ENCODE measurements at places on chromosomes 2 and 18.

GRCh38 chr2:100817388-100817985, 2.5 kb upstream of the NPAS2 start:
- no peak for DNase-seq

DNA sequence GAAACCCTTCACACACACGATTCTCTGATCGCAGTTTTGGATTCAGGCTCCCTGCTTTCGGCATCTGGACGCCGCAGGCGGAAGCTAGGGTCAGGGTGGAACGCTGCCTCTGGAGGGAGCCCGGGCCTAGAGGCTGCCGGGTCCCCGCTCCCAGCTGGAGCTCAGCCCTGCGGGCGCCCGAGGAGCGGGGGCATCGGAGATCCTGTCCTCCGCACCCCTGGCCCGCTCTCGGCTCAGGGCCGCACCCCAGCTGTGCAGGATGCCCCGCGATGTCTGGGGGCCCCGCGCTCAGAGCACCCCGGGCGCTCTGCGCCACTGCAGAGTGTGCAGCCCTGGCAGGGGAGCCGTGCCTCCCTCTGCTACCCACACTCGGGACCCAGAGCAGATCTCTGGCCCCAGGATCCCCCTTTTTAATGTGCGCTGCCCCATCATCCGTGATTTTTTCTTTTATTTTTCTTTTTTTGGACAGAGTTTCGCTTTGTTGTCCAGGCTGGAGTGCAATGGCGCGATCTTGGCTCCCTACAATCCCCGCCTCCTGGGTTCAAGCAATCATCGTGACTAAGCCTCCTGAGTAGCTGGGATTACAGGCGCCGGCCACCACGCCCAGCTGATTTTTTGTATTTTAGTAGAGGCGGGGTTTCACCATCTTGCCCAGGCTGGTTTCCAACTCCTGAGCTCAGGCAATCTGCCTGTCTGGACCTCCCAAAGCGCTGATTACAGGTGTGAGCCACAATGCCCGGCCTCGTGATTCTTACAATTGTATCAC, 54.8 kb upstream of the TUBA3E start:
- no peak for DNase-seq

DNA sequence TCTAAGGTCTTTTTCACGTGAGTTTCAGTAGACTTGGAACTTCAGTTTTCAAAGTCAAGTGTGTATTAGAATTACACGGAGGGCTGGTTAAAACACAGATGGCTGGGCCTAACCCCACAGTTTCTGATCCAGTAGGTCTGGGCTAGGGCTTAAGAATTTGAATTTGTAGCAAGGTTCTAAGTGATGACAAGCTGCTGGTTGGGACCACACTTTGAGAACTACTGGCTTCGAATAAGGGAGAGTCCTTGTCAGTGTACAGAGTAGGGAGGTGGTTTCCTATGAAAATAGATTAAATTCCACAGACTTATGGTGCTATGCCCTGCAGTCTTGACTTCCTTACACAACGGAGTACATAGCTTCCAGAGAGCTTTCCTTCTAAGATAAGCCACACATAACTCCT, 4.5 kb downstream of the RHOB start:
- DNase-seq = no peak

GRCh38 chr2:85485815-85486214, 53.2 kb upstream of the MAT2A start:
- DNase-seq = no peak

- no peak for DNase-seq
These were observed 43.7 kb upstream of the FZD5 start for GRCh38 chr2:207813221-207813916.

Data from AG09309 (cell line).